ENCODE measurements at places on chromosomes 2 and 18.

GRCh38 chr2:170587117-170587516 lies 128.0 kb upstream of the SP5 start:
- no peak for DNase-seq

DNA sequence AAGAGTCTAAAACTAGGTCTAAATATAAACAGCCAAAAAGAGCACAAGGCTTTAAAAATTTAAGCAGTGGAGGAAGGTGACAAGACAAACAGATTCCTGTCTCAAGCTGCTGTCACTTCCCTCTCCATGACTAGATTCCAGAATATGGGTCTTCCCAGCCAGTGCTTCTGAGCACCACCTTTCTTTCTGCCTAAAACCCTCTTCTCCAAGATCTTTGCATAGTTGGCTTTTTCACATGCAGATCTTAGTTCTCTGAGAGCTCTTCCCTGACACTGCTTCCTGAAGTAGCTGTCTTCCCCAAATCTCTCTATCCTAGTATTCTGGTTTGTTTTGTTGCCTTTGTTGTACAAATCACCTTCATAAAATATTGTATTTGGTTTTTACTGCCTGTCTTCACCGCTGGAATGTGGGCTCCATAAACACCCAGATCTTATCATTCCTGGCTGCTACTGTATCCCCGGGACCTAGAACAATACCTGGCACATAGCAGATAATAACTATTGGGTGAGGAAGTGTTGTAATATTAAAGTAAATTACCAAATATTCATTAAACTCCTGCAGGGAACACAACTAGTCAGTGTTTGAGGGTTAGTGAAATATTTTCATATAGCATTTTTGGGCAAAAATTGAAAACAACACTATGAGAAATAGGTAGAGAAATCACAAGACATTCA lies 150.2 kb downstream of the CCDC85A start:
- no peak for DNase-seq

DNA sequence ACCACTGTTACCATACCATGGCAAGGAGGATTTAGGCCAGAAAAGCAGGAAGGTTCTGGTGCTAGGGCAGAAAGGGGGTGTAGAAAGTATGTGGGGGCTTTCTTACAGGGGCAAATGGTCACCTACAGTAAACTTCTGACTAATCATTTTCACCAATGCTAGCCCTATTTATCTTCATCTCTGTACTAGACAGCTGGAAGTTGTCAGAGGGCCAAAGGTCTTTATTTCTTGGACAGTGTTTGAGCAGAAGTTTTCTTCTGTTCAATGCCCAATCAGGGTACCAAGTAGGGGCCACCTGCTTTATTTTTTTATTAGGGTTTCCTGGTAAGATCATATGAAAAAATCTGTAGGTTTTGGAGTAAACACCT lies 37.6 kb downstream of the MAP4K4 start:
- no peak for DNase-seq

DNA sequence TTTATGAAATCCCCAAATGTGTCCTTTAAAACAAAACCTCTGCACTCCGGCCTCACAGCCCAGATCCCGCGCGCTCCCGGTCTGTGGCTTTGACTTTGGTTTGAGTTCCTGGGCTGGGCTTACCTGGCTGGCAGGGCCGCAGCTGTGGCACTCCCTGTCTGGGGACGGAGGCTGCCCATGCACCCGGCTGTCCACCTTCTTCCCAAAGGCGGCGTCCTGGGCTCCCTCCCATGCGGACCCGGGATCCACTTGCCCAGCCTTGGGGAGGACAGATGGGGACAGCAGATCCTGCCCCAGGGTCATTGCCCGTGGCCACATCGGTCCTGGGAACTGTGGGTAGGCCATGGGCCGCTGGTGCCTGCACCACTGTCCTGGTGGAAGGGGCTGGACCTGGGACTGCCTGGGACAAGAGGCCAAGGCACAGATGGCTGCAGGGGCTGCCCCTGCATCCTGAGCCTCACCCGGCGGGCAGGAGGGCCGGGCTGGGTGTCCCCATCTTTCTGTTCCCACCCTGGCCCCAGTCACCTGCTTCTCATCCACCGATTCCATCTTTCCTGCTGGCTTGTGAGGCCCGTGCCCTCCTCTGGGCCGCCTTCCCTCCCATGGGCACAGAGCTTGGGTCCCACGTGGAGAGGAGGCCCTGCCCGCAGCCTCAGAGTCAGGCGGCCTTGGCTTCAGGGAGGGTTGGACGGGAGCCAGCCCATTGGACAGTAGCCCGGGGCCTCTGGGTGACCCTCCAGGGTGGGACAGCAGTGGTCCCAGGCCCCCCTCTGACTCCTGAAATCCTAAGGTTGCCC lies 27.7 kb downstream of the NFATC1 start:
- no peak for DNase-seq

- peak; percentile 20 for DNase-seq
Measured at GRCh38 chr2:168564641-168565040, 108.6 kb downstream of the CERS6 start.

GRCh38 chr2:173150087-173150486 lies 74.4 kb downstream of the MAP3K20 start:
- DNase-seq: no peak

DNA sequence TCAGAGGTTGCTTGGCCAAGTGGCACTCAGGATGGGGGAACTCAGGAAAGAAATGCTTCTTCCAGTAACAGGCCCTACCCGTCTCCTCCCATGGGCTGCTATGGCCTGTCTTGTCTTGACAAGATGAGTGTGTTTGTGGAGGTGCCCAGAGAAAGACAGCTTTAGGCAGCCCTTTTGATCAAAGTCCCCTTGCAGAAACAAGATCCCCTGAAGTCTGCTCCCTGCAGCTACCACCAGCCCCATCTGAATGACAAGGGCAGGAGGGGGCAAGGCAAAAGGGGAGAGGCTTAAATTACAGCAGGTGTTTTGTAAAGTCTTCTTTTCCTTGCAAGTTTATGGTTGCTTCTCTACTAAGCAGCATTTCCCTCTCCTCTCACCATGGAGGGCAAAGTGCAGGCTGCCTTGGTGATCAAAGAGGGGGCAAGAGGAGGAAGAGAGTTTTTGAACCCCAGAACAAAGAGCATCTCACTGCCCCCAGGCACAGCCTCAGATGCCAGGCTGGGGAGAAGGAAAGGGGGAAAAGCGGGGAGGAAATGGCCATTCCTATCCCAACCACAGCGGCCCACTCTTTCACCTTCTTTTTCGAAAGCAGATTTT lies 6.7 kb downstream of the EVA1A start:
- no peak for DNase-seq

GRCh38 chr2:199662255-199662654 lies 188.7 kb downstream of the FTCDNL1 start:
- peak; percentile 3 for DNase-seq
